ENCODE measurements at places on chromosomes 3 and 15. TPM values are rescaled to one million over a fixed set of nuclear protein-coding genes. Genes with fewer than 3 reads are reported as not detected.
A peak's percentile ranks its signal among the peaks of the same experiment; 100 is the strongest.

GRCh38 chr3:130820976-130821375, 72.9 kb upstream of the ATP2C1 start:
- DNase-seq: peak; percentile 62

DNA sequence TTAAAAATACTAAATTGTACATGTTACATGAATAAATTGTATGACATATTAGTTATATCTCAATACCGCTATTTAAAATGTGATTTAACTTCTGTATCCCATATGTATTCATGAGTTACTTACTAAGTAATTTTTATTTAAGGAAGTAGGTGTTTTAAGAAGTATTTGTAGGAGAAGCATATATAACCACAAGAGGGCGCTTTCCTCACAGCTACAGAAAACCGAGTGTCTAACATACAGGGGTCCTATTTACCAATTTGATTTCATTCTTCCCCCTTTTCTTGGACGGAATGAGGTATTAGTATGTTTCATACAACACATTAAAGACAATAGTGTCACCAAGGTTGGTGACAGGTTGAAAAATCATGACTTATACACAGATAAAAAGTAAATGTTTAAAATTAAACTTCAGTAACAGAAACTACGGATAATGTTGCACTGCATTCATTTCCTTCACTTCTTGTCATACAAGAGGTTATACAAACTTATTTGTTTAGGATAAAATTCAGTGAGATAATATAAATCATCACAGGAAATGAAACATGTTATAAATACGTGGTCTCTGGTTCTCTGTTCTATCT, 253.6 kb downstream of the MAGI1 start:
- DNase-seq: peak; percentile 12

GRCh38 chr3:142999881-143000280, 1.5 kb upstream of the U2SURP start:
- DNase-seq: no peak

GRCh38 chr15:48427960-48428547, 96.8 kb downstream of the DUT start:
- DNase-seq: no peak

DNA sequence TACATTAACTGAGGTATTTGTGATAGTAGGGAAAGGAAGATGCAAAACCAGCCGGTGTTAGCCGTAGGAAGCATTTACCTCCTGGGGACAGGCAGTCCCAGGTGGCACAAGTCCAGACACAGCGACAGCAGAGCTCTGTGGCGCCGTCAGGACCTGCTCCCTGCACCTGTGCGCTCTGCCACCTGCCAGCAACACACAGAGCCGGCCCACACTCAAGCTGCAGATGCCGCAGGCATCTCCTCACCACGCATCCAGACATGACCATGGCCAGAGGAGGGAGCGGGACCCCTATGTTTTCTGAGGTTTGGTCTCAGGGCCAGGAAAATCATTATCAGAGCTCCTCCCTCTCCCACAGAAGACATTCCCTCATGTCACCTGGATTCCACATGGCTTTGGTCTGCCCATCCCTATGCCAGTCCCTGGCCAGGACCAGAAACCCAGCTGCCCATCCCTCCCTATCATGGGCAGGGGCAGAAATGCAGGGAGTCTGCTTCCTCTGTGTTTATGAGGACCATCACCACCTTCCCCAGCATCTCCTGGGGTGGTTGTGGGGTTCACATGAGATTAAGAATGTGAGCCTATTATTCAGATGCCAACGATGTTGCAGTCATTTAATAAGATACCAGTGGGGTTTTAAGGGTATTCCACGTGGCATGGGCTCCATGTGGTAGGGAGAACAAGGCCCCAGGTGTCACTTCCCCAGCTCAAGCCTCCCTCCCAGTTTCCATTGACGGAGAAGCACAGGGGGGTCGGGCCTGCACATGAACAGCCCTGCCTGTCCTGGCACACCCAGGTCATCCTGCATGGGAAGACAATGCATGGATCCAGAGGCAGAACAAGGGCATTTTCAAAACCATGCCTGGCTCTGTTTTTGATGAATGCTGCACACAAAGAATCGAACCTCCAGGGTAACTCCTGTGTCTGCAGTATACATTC, 251.1 kb downstream of the OCA2 start:
- DNase-seq: no peak

The SLC22A14 gene
- total RNA-seq: 0.13 TPM

The SEMA3B gene
- 1.4 TPM for total RNA-seq

The ROBO2 gene
- 1.3 TPM for total RNA-seq

All from Panc1 (cell line).